ENCODE measurements at places on chromosomes 12 and 14.

DNA sequence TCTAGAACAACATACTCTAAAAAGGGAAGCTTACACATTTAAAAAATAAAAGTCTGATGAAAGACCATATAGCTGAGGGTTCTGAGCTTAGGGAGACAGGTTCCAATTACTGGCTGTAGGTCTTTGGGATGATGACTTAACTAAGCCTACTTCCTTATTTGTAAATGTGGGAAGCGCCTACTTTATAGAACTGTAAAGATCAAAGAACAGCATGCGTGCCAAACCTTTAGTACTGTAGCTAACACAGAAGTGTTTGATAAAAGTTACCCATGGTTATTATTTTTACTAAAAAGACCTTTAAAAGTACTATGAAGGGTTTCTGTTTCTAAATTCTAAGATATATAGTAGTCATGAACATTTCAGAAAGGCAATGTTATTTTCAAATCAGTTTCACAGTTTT, 35.7 kb downstream of the STK38L start:
- no peak for DNase-seq

DNA sequence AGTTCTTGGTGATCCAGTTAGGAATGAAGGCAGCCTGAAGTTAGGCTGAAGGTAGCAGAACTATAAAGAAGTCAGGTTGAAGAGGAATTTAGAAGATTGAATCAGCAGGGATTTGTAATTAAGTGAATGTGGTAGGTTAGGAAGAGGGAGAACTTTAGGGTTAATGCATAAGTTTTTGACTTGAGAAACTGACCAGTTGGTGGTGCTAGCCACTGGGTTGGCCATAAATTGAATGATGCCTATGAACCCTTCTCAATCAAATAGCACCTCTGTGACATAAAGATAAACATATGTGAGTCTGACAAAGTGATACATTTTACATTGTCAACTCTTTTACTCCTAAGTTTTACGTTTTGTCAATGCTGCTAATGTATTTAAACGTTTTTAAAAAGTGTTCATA, 290.6 kb upstream of the NAV3 start:
- DNase-seq: no peak

DNA sequence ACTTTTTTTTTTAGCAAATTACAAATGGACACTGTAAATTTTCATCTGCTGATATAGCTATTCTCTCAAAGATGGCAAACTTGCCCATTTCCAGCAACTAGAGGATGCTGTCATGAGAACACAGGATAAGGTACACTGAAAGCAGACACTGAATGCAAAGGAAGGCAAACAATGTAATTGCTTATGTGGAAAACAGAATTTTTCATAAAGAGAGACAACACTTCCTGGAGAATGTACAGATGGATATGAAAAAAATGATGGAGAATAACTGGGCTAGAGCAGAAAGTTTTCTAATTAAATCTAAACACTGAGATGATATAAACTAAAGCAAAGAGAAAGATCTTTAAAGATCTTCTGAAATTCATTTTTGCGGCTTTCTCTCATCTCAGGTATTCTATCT, 581 bp downstream of the CD69 start:
- no peak for DNase-seq

GRCh38 chr12:45695035-45695434, 34.5 kb upstream of the ARID2 start:
- DNase-seq: no peak

- DNase-seq: no peak
These were observed 4.4 kb downstream of the EDDM3B start for GRCh38 chr14:20772650-20773049.

DNA sequence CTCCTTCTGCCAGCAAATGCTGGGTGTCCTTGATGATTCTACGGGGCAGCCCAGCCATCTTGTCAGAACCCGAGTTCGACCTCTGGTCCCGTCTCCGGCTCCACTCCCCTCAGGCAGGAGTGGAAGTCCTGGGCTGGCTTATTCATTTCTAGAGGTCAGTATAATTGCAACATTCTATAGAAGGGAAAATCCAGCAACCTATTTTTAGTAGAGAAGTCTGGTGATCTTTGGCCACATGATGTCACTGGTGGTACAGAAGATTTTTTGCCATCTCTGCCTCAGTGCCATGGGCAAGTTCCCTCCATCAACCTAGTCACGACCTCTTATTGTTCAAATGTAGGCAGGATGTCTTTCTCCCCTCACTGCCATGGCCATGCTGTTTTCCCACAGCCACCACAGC, 22.4 kb downstream of the OR10G2 start:
- DNase-seq: no peak

Data from activated CD4-positive, alpha-beta T cell treated with anti-CD3 and anti-CD28 coated beads, Interleukin-2, amount 50 U/mL, for 48 hours (primary cell).